ENCODE measurements at places on chromosomes 7 and 10.

DNA sequence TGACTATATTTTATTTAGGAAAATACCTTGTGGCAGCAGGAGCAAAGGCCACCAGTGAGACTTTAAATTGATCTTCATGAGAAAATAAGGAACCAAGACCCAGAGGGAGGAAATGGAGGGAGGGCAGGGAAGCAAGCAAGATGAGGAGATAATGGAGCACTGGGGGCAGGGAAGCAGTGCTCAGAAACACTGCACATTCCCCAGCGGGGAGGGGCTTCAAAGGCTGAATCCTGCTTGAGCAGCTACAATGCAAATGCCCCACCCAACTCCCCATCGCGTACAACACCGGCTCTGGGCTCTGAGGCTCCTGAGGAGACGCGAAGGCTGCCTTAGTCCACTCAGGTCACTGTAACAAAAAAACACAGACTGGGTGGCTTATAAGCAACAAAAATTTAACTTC lies 503.8 kb downstream of the GRID1 start:
- no peak for DNase-seq

DNA sequence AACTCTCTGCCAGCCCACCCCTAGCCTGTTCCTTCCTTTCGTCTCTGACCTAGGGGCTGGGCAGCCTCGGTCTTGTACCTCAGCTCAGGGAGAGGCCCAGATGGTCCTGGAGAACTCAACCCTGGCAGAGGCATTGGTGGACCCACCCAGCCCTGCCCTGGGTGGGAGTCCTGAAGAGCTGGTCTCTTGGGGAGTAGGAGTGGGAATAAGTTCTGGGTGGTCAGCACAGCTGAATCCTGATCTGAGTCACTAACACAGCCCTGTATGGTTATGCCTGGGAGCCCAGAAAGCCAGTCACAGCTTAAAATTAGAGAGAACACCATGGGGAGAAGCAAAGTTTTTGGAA lies 84.0 kb downstream of the SORBS1 start:
- DNase-seq = no peak

- no peak for DNase-seq
Measured at GRCh38 chr7:25922296-25922695, 229.7 kb upstream of the NFE2L3 start.

- no peak for DNase-seq
Measured at GRCh38 chr7:35909870-35910357, 109.1 kb downstream of the SEPTIN7 start.
